ENCODE measurements at places on chromosomes 3 and 15. TPM values are rescaled to one million over a fixed set of nuclear protein-coding genes. Genes with fewer than 3 reads are reported as not detected.

GRCh38 chr3:113908133-113908532 is 39.7 kb upstream of the ZDHHC23 start:
- no peaks in the 10 kb centered on the region for H3K4me1 ChIP-seq
- DNase-seq: no peak
- H3K4me3 ChIP-seq: no peak overlapping the region
- H3K27me3 ChIP-seq: no peaks in the 10 kb centered on the region
- no peak overlapping the region for H3K27ac ChIP-seq
- no peaks in the 10 kb centered on the region for H3K36me3 ChIP-seq

DNA sequence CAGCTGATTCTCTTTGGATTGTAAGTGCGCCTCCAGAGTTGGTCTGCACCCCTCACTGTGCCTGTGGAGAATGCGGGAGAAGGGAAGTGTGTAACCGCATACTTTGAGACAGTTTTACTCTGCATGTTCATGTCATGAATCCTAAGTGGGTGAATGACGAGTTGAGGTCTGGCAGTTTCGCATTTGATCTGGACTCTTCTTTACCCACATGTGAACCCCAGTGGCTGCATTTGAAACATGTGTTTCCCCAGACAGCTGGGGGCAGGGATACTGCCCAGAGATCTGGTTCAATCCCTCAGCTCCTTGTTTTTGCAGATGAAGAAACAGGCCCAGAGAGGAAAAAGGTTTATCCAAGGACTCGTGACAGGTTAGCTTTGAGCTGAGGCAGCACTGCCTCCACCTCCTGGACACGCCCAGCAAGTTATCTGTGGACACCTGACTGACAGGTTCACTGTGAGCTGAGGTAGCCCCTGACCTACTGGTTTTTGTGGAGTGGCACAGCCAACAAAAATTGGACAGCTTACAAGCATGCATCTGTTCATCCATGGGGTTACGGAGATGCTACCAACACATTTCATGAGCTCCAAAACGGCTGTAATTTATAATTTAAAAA is 207.3 kb downstream of the XXYLT1 start:
- no peaks in the 10 kb centered on the region for H3K27me3 ChIP-seq
- H3K27ac ChIP-seq: no peak overlapping the region
- DNase-seq: peak; percentile 21
- no peak overlapping the region for H3K4me3 ChIP-seq
- H3K4me1 ChIP-seq: no peaks in the 10 kb centered on the region

DNA sequence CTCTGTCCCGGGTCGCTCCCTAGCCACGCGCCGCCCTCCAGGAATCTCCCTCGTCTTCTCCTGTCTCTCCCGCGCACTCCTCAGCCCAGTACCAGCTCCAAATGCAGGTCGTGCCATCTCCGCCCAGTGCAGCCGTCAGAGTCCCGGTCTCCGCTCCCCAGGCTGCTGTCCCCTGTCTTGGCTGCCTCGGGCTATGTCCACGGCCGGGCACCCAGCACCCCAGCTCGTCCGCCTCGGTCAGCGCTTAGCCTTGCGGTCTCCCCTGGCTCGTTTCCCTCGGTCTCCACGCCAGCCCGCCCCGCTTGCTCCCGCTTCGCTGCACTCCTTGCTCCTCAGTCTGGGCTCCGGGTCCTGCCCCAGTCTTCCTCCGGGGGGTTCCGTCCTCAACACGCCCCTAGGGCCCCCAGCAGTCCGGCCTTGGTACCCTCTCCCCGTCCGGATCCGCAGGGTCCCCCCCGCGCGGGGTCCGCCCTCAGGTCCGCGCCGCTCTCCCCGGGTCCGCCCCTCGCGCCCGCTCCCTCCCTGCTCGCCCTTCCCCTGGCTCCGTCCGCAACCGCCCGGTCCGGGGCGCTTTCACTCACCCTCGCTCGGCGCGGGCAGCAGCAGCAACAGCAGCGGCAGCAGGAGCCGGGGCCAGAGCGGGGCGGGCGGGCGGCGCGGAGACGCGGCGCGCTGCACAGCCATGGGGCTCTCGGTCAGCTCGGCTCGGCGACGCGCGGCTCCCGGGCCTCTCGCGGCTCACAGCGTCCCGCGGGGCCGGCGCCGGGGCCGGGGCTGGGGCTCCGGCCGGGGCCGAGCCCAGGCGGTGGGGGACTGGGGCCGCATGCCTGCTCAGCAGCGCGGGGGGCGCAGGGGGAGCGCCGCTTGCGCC is 462 bp downstream of the IGDCC3 start:
- DNase-seq: peak; percentile 81
- H3K4me1 ChIP-seq: no peaks in the 10 kb centered on the region
- no peak overlapping the region for H3K27ac ChIP-seq

DNA sequence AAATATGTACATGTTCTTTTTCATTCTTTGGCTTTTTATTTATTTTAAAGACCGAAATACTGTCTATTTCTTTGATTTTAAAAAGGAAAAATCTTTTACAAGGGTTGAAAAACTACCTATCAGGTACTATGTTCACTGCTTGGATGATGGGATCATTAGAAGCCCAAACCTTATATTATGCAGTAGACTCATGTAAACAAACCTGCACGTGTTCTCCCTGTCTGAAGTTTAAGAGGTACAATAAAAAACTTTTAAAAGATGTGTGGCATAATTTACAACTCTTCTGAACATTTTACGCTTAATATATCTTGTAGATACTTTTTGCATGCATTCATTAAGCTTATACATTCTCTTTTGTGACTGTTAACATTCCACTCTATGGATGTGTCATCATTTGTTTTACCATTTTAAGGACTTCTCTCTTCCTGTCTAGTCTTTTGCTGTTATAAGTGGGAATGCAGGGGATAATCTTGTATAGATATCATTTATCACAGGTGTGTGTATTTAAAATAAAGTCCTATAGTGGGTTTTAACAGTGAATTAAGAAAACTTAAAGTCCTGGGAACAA is 6.2 kb downstream of the MGA start:
- H3K27me3 ChIP-seq: no peaks in the 10 kb centered on the region
- no peak overlapping the region for H3K27ac ChIP-seq
- no peaks in the 10 kb centered on the region for H3K36me3 ChIP-seq
- H3K4me3 ChIP-seq: no peak overlapping the region
- DNase-seq: no peak

DNA sequence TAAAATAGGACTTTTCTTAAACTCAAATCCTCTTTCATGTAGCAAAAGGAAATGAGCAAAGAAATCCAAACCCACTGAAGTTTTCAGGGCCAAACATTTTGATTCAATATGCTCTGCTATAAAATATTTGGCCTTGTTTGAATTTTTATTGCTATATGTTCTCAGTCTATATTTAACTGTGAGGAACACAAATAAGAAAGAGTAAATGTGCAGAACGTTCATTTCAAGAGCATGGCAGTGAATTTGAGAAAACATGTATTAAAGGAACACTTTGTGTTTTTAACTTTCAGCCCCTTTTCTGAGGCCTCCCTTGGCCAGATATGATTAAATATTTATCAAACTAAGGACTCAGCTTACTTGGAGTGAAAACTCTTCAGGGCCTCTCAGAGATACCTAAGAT is 124.7 kb upstream of the CCNL1 start:
- no peaks in the 10 kb centered on the region for H3K27me3 ChIP-seq
- no peaks in the 10 kb centered on the region for H3K4me1 ChIP-seq

- H3K4me3 ChIP-seq: no peak overlapping the region
- H3K4me1 ChIP-seq: no peaks in the 10 kb centered on the region
- H3K36me3 ChIP-seq: no peaks in the 10 kb centered on the region
- DNase-seq: no peak
- no peak overlapping the region for H3K27ac ChIP-seq
- no peaks in the 10 kb centered on the region for H3K27me3 ChIP-seq
Measured at GRCh38 chr3:107384907-107385306, 7.7 kb downstream of the CCDC54 start.

- H3K27me3 ChIP-seq: no peaks in the 10 kb centered on the region
- H3K27ac ChIP-seq: no peak overlapping the region
- no peaks in the 10 kb centered on the region for H3K4me1 ChIP-seq
- H3K4me3 ChIP-seq: no peak overlapping the region
- no peaks in the 10 kb centered on the region for H3K36me3 ChIP-seq
- peak; percentile 86 for DNase-seq
Measured at GRCh38 chr3:127457094-127457475, 133.4 kb downstream of the TPRA1 start.

DNA sequence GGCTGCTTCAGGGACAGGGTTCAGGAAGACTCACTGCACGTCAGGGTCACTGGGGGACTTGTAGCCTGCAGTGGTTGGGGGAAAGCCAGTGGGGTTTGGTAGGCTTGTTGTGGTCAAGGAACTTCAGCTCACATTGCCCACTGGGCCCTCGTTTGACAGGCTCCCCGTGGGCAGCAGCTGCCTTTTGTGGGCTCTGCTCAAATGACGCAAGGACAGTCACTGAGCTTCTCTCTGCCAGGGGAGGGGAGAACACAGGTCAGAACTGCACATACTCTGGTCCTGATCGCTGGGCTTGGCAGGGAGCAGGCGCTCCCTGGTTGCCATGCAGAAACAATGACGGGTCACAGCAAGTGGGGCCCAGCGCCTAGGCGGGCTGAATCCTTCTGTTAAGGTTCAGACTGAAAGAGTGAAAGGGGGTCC is 45.5 kb downstream of the FAM174B start:
- no peak for DNase-seq
- no peaks in the 10 kb centered on the region for H3K36me3 ChIP-seq
- no peaks in the 10 kb centered on the region for H3K4me1 ChIP-seq
- no peak overlapping the region for H3K4me3 ChIP-seq
- H3K27me3 ChIP-seq: no peaks in the 10 kb centered on the region

- H3K27ac ChIP-seq: no peak overlapping the region
- no peaks in the 10 kb centered on the region for H3K27me3 ChIP-seq
- peak; percentile 82 for DNase-seq
- peaks cover 6% of the 10 kb centered on the region for H3K36me3 ChIP-seq
- peak overlapping the region; percentile 76 for H3K4me3 ChIP-seq
Measured at GRCh38 chr3:129278966-129279906, 566 bp downstream of the HMCES start.

DNA sequence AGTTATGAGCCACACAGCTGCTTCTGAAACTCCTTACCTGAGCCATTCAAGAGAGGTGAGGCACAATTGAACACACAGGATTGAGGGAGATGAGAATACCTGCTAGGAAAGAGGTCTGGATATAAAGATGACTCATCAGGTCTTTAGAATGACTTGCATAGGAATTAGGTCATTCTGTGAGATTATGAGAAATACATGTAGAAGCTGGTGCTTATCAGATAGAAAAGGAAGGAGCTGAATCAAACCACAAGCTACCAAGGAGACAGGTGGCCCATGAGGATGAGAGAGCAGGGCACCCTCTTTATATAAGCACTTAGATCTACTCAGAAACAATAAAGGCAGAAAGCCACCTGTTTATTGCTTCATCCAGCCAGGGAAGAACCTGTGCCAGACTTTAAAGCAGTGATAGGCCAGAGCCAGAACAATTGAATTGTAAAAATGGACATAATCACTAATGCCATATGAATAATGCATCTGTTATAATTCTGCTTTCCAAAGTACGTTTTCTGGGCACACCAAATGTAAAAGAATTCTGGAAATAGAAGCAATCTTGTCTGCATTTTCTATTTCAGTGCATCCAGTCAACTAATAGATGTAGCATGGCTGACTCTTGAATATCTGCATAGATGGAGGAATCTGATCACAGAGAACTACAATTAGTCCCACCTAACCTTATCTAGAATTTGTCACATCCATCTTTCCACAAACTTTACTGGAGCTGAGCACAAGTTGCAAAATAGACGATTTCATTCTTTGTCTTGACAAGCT is 74.9 kb downstream of the PIK3R4 start:
- peaks cover 10% of the 10 kb centered on the region for H3K36me3 ChIP-seq
- H3K4me1 ChIP-seq: no peaks in the 10 kb centered on the region
- H3K4me3 ChIP-seq: no peak overlapping the region
- no peaks in the 10 kb centered on the region for H3K27me3 ChIP-seq
- DNase-seq: no peak

DNA sequence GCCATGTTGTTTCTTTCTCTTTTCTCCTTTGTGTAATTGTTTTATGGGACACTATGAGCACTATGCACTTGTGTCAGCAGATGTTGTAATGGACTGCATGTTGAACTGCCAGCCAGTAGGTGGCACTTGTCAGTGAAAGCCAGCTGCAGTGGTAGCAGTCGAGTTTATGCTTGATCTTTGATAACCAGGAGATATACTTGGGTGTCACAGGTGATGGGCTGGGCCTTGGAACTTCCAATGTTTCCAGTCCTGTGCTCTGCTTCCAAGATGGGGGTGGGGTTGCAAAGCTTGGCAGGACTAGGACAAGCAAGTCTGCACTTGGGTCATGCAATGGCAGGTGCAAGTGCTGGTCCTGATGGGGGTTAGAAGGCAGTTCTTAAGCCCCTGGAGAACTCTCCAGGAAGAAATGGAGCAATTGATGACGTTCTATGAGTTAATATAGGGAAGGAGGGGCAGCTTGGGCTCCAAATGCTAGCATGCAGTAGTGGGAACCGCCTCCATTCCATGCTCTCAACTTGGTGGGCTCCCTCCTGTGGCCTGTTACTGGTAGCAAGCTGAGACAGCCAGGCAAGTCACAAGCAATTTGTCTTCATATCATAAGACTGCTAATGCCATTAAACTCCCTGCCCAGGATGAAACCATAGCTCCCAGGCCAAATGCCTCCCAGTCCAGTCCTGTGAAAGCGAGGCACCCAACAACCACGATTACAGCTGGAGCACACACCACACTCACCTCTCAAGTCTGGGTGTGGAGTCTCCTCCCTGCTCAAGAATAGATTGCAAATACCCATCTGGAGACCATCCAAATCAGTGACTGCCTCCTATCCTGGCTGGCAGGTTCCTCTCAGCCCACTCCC is 287.2 kb downstream of the CGGBP1 start:
- no peak overlapping the region for H3K27ac ChIP-seq
- H3K27me3 ChIP-seq: no peaks in the 10 kb centered on the region
- DNase-seq: peak; percentile 44
- no peak overlapping the region for H3K4me3 ChIP-seq
- H3K36me3 ChIP-seq: no peaks in the 10 kb centered on the region

DNA sequence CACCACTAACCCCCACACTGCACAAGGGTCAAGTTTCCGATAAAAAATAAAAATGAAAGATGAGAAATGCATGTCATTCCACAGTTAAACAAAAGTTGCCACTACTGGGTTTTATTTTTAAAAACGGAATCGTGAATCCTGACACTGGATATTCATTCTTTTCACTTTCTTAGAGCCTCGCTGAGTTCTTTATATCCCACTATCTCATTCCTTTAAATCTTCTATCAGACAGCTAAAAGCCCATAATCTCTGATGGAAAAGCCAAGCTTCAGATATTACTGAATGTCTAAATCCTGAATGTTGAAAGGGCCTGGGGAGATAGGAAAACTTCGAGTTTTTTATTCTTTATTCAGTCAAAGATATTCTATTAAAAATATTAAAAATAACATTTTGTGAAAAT is 11.7 kb downstream of the RIOX2 start:
- no peak overlapping the region for H3K4me3 ChIP-seq
- no peaks in the 10 kb centered on the region for H3K4me1 ChIP-seq
- no peak for DNase-seq
- no peaks in the 10 kb centered on the region for H3K27me3 ChIP-seq
- H3K36me3 ChIP-seq: no peaks in the 10 kb centered on the region
- no peak overlapping the region for H3K27ac ChIP-seq

RASGRP1 gene
- 1.5 TPM for total RNA-seq

NMNAT3 gene
- 5.2 TPM for total RNA-seq

RTP4 gene
- total RNA-seq: 1.8 TPM

STRA6 gene
- total RNA-seq: 0.16 TPM

AMOTL2 gene
- total RNA-seq: 118 TPM
